WERI-Rb-1 (cell line): ENCODE measurements at places on chromosomes 3 and 15.

- no peak for DNase-seq
Measured at GRCh38 chr3:102415553-102415952, 19.3 kb upstream of the ZPLD1 start.

GRCh38 chr3:154022606-154023005 is 98.6 kb upstream of the ARHGEF26 start:
- DNase-seq = no peak

GRCh38 chr3:58349792-58350626 is 17.3 kb downstream of the PXK start:
- DNase-seq = no peak

- no peak for DNase-seq
Measured at GRCh38 chr3:64291345-64291744, 66.1 kb upstream of the PRICKLE2 start.

DNA sequence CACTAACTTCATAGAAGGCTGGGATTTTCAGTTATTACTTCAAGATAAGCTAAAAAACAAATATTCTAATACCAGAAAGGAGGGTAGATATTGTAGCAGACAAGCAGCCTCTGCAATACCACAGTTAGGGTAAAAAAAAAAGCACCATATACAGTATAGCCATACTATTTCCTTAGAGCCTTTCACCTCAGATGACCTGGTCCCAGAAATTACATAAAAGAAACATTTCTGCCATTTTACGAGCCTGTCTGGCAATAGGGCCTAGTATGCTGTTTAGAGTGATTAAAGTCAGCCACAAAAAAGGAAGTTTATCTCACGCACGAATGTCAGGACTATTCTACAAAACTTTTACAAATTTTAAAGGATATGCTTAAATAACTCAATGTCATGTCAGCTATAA is 1016.6 kb downstream of the PLOD2 start:
- DNase-seq = no peak

GRCh38 chr15:40053831-40054604 is 15.0 kb upstream of the SRP14 start:
- no peak for DNase-seq

GRCh38 chr3:80785475-80785874 is 976.0 kb downstream of the GBE1 start:
- peak; percentile 67 for DNase-seq

- DNase-seq = no peak
Measured at GRCh38 chr15:96736384-96736783, 405.9 kb downstream of the NR2F2 start.

GRCh38 chr15:41983621-41984571 is 11.5 kb upstream of the EHD4 start:
- DNase-seq = no peak

- peak; percentile 78 for DNase-seq
Measured at GRCh38 chr15:68599560-68600071, 20.8 kb downstream of the CORO2B start.

DNA sequence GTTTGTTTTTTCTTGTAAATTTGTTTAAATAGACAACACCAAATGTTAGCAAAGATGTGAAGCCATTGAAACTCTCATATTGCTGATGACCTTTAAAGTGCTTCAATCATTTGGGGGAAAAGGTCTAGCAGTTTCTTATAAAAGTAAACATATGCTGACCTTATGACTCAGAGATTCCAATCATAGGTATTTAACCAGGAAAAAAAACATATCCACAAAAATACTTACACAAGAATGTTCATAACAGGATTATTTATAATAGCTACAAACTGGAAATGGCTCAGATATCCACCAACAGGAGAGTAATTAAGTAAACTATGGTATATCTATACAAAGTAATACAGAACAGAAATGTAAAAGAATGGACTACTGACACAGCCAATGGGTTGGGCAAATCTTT is 27.1 kb upstream of the RORA start:
- no peak for DNase-seq

GRCh38 chr3:73950865-73951558 is 326.3 kb upstream of the PDZRN3 start:
- no peak for DNase-seq

GRCh38 chr3:151864423-151865101 is 8.9 kb upstream of the SUCNR1 start:
- no peak for DNase-seq

DNA sequence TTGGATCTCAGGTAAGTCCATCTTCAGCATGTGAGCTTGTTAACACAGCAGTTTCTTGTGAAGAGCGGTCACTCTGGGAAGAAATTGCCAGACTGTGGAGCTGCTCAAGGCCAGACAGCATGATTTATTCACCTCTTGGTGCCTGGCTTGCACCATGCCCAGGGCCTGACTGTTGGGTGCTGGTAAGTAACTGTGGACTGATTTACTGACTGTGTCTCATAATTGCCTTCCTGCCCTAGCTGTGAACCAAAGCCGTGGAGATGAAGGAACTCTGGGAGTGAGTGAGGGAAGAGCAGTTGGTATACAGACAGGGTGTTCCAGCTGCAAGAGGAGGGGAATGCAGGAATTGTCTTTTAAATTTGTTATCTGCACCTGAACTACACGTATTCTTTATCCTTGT is 18.5 kb upstream of the WNT7A start:
- no peak for DNase-seq
